ENCODE measurements at places on chromosomes 6 and 20. TPM values are rescaled to one million over a fixed set of nuclear protein-coding genes. Genes with fewer than 3 reads are reported as not detected.

ECT2L gene
- total RNA-seq = 10.5 TPM

ELOVL4 gene
- 0.35 TPM for total RNA-seq

GRCh38 chr6:138847884-138848283 is 52.0 kb downstream of the ECT2L start:
- no peak for DNase-seq

DNA sequence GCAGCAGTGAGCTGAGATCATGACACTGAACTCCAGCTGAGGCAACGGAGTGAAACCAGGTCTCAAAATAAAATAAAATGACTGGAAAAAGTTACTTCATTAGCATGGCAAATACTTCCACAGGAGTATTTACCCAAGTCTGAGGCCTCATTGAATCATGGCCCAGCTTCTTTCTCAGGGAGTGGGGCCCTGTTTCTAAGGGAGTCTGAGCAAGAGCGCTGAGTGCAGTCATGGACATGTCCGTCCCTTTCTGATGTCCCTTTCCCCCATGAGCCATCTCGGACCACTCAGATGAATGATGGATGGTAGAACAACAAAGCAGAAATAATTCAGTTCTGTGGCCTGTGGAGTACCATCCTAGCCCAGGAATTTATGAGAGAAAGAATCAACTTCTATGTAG is 7.8 kb upstream of the DTD1 start:
- DNase-seq = no peak

- no peak for DNase-seq
Observed at GRCh38 chr6:143976806-143977349, 31.2 kb downstream of the PLAGL1 start.

GRCh38 chr20:889106-889505 is 27.0 kb downstream of the ANGPT4 start:
- DNase-seq = no peak

DNA sequence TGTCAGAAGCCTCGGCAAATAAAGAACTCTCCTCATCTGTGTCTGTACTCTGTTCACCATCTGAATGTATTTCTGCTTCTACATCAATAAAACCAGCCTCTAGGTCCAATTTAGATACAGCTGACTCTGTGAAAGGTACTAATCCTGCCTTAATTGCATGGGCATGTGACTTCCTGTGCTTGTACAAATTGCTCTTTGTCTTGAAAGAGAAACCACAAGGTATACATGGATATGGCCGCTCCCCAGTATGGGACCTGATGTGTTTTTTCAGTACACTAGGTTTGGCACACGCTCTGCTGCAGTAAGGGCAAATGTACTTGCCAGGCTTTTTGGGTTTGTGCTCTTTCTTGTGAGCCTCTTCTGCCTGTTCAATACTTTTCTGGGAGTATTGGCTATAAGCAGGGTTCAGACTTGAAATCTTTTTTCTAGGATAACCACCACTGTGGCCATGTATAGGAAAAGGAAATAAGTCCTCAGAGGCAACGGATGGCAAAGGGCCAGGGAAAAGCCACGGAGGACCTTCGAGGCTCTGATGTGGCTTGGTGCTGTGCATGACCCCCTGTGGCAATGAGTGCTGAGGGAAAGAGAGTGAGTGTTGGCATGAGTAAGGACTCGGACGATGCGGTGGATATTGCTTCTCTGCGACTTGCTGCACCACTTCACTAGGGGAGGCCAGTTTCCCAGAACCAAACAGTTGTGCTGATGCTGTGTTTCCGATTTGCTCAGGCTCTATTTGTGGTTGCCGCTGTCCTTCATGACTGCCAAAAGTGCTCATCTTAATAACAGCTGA is 170.9 kb downstream of the HIVEP2 start:
- DNase-seq = no peak
